ENCODE measurements at places on chromosomes 2 and 18.

DNA sequence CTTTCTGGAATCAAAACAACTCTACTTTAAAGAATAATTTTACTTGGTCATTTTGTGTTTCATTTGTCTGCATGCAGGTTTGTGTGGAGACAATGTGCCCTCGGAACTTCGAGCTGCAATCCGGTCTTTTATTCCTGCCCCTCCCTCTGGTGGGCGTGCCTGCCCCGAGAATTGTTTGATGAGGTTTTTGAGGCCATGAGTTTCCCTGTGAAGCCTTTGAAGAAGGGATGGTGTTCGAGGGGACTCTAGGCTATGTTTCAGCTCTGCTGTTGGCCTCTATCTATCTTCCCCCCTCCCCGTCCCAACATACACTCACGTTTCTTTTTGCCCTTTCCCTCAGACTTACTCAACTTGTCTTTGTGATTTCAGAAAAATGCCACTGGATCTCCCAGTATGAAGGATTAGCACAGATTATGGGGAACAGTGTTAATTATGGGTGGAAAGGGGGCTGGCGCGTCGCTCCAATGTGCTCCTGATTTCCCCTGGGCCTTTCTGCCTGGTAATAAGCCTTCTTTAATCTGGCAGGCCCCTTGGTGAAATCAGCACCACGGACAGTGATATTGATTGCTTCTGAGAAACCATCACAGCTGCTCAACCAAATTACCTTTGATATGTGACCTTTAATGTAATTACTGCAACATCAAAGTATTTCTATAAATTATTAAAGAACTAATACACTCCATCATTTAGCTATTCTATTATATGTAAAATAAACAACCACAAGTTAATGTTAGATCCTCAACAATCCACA lies 82.2 kb downstream of the CELF4 start:
- peak; percentile 60 for DNase-seq

DNA sequence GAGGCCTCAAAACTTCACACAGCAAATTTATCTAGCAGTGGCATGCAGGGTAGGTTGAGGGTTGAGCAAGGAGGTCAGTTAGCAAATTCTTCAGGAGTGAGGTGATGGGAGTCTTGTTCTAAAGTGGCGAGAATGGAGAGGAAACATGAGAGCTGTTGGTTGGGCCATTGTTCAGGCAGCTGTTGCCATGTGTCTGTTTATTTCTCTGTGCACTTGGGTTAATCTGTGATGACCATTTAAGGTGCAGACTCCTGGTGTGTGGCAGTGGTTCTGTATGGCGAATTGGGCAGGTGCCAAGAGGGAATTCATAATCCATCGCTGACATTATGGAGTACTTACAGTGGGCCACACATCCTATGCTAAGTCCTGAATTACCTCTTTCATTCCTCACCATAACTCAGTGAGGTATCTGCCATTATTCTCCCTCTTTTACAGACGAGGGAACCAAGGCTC lies 30.4 kb downstream of the TMEM178A start:
- no peak for DNase-seq

GRCh38 chr2:200622106-200622505 lies 36.3 kb downstream of the AOX1 start:
- DNase-seq = no peak

- DNase-seq = no peak
These were observed 382.9 kb downstream of the DSEL start for GRCh38 chr18:67133669-67134068.

GRCh38 chr2:142495141-142495540 lies 364.3 kb upstream of the LRP1B start:
- no peak for DNase-seq

GRCh38 chr2:136392897-136393505 lies 275.1 kb upstream of the CXCR4 start:
- DNase-seq = no peak

DNA sequence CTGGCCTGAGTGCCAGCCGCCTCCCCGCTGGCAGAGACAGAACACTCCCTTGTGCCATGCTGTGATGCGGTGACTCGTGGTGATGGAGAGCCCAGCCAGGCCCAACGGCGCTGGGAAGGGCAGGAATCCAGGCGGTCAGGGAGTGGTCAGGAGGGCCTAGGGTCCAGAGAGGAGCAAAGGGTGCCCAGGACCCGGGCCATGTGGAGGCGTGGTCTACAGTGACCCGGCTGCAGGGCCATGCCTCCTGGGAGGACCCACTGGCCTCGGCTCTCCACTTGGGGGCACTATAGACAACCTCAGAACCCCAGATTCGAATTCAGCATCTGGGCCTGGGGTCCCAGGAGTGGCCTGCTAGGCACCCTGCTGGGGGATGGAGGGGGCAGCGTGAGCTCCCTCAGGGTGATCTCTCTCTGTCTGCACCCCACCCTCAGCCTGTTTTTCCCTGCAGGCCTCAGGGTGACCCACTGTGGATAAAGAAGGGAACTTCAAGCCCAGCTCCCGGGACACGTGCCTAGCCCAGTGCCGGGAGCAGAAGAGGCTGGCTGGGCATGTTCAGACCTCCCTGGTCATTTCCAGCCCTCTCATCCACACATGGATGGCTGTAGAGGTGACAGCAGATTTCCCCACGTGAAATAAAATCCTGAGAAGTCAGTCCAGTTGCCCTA lies 13.0 kb downstream of the AMER3 start:
- no peak for DNase-seq

GRCh38 chr2:181138816-181139215 lies 158.4 kb downstream of the UBE2E3 start:
- no peak for DNase-seq

GRCh38 chr2:184534986-184535385 lies 63.3 kb upstream of the ZNF804A start:
- DNase-seq = no peak

GRCh38 chr2:234286118-234286598 lies 210.7 kb downstream of the ARL4C start:
- DNase-seq = no peak

DNA sequence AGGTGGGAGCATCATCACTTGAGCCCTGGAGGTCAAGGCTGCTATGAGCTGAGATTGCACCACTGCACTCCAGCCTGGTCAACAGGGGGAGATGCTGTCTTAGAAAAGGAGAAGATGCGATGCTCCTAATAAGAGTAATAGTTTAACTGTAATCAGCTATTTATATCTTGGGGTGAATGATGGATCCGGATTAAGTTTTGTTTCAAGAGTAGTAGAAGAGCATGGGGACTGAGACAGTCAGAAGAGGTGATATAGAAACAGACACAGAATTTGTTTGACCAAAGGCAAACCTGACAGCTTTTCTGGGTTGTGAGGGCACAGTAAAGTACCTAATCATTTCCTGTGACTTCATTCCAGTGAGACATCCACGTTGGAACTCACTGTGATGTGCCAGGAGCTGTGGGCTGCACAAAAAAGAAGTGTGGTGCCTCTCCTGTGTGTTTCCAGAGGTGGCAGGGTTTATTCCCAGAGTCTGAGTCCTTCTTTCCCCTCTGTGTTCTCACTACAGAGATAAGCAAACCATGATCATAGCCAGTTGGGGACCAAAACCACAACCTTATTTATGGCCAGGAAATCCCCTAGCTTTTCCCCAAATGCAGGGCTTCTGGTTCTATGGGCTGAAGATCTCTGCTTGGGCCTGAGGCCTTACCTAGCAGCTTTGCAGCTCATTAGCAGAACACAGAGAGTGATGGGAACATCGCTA lies 113.7 kb downstream of the XRCC5 start:
- DNase-seq = no peak

DNA sequence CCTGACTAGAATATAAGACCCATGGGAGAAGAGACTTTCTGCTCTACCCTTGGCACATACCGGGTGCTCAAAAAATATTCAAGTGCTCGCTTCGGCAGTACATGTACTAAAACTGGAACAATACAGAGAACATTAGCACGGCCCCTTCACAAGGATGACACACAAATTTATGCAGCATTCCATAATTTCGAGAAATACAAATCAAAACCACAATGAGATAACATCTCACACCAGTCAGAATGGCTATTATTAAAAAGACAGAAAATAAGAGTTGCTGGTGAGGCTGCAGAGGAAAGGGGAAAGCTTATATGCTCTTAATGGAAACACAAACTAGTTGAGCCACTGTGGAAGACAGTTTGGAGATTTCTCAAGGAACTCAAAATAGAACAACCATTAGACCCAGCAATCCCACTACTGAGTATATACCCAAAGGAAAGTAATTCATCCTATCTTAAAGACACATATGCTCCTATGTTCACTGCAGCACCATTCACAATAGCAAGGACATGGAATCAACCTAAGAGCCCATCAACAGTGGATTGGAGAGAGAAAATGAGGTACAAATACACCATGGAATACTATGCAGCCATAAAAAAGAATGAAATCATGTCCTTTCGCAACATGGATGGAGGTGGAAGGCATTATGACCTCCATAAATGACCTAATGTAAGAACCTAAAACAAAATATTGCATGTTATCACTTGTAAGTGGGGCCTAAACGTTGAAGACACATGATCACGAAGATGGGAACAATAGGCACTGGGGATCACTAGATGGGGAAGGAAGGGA lies 71.6 kb upstream of the CYP1B1 start:
- DNase-seq = no peak

- no peak for DNase-seq
These were observed 319.3 kb upstream of the MMADHC start for GRCh38 chr2:149906886-149907285.

GRCh38 chr18:13410471-13410870 lies 191.9 kb downstream of the LDLRAD4 start:
- no peak for DNase-seq

DNA sequence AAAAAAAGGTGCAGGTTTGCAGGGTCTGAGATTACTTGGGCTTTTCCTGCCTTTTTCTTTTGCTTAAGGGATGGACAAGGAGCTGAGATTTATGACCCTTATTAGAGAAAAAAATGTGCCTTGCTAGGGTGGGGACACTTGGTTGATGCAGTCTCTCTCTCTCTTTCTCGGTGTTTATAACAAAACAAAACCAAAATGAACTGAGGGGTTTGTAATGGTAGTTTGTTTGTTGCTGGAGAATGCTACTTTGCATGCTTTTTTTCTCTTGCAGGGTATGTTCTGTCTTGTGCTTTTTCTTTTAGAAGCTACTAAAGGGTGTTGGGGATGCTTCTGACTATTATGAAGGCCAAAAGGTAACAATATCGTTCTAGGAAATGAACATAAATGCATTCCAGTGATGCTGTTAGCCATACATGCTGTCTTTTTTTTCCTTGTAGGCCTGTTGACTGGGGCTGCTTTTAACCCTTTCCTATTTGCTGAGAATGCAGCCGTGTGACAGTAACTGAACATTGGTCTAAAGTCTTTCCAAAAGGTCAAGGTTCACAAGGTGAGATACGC lies 435 bp downstream of the ZNF532 start:
- DNase-seq = no peak

DNA sequence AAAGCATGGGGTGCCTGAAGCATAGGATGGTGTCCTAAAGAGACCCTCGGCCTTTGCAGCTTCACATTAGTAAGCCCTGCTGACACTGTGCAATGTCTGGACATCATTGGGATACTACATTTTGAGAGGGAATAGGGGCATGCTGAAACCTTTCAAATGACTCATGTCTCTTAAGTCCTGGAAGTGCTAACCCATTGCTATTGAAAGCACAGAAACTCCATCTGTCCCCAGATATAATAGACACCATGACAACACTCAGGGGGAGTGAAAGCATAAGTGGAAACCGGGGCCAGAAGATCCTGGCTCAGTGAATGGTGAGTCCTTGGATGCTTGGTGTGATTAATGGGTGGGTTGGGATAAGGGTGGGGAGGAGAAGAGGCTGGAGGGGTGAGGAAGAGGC lies 595.5 kb upstream of the ID2 start:
- DNase-seq = no peak

DNA sequence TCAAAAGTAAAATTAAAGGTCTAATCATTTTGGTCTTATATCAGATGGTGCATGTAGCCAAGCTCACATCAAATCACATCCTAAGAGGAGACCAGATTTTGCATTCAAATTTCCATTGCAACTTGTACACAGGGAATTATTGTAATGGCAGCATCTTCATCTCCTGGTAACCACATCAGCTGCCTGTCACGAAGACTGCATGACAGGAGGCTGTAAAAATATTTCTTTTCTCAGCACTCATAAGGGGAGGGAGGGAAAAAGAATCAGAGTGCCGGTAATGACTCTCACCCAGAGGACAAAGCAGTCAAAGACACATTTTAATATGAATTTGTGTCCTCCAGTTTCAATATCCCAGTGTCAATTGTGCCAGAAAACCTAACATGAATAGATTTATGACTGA lies 216.7 kb downstream of the TMEM163 start:
- no peak for DNase-seq

- DNase-seq = peak; percentile 40
These were observed 69.9 kb upstream of the SMAD7 start for GRCh38 chr18:49020621-49021021.

DNA sequence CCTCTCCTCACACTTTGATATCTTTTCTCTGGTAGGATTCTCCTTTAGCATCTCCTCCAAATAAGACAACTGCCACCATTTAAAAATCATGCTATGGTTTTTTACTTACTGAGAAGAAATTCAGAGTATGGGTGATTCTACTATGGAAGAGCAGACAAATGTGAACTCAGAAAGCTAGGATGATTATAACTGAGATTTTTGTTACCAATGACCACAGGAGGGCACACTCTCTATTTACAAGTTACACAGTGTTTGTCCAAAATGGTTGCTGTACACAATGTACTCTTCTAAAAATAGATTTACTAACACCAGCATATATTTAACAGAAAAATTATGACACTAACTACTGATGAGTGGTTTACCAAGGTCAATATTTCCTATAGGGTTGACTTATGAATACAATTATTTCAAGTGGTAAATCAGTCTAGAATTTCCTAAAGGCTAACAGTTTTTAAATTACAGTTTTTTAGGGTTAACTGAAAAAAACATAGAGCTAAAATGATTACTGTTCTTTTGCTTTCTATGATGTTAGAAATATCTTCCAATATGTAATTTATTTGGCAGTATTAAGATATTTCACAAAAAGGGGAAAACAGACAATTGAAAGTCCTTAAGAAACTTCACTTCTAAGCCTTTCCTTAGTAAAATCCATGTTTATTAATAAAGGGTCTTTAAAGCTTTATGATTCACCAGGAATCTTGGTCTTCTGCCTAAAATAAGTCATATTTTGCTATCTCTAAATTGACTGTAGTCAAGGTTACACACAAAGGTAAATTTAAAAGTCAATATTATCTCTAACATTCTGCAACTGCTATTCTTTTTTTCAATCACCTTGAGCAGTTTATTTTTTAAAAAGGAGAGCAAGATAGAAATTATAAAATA lies 57.2 kb downstream of the MAP4K3 start:
- no peak for DNase-seq

- no peak for DNase-seq
These were observed 52.0 kb upstream of the TRIM43 start for GRCh38 chr2:95539836-95540235.

Measured in ecto neural progenitor cell (in vitro differentiated cells).